ENCODE measurements at places on chromosomes 3 and 15. TPM values are rescaled to one million over a fixed set of nuclear protein-coding genes. Genes with fewer than 3 reads are reported as not detected.

PRSS50 gene
- not detected for total RNA-seq

PAK6 gene
- 0.40 TPM for total RNA-seq

PARP15 gene
- total RNA-seq, result 213 TPM

NDUFB4 gene
- 80.4 TPM for total RNA-seq

TM4SF1 gene
- not detected for total RNA-seq

MOBP gene
- total RNA-seq, result 0.13 TPM

XIRP1 gene
- 0.60 TPM for total RNA-seq

SPPL2A gene
- 85.3 TPM for total RNA-seq

SLC22A14 gene
- total RNA-seq, result 0.16 TPM

All from activated B cell treated with CpG ODN at 0.5 μM for 24 hours (primary cell).